ENCODE measurements at places on chromosomes 2 and 18.

- DNase-seq, result no peak
Measured at GRCh38 chr18:55349685-55350084, 238.3 kb downstream of the TCF4 start.

DNA sequence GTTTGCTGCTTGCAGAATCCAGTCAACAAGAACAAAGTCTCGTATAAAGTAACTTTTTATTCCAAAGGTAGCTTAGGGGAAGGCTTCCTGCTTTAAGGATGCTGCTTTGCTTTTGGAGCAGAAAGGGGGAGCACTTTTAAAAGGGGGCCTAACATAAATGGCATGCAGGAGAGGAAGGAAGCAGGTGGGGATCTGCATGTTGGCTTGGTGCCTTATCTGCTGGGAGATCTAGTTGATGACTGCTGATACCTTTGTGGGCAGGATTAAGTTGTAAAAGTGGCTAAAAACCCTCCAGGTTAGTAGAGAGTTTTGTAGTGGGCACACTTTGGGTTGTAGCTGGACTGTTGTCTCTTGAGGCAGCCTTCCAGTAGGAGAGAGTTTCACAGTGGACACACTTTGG, 22.5 kb downstream of the UBR3 start:
- DNase-seq, result no peak

GRCh38 chr2:61357681-61358080, 113.2 kb downstream of the USP34 start:
- DNase-seq, result no peak

GRCh38 chr2:153222231-153223165, 256.1 kb downstream of the RPRM start:
- no peak for DNase-seq

DNA sequence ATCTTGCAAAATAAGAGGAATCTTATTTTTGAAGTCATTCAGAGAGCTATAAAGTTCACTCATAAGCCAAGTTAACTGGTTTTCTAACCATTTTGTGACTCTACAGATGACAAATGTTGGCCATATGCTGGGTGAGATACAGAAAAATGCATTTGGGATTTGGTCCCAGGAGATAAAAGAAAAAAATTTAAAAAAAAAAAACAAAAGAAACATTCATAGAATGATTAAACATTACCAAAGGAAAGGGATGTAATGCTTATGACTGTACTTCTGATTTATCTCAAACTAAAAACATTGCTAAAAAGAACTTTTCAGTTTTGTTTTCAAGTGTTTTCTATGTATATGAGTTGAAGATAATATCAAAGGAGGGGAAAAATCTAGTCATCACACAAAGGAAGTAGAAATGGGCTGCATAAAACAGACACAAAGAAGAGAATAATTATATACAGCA, 43.1 kb downstream of the PELI1 start:
- DNase-seq, result no peak

DNA sequence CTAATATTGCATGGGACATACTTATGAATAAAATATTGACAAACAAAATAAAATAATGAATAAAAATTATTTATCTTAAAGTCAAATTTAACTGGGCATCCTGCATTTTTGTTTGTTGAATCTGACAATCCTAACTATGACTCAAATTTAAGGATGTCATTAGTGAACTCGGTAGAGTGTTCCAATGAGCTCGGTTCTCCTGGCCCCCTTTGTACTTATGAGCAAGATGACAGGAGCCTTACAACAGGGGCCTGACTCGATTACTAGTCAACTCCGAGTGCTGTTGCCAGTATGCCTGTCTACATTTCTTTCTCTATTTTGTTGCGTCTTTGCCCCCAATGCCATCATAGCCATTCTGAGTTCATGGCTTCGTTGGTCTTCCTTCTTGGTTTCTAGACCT, 40.3 kb downstream of the HRH4 start:
- DNase-seq, result no peak

DNA sequence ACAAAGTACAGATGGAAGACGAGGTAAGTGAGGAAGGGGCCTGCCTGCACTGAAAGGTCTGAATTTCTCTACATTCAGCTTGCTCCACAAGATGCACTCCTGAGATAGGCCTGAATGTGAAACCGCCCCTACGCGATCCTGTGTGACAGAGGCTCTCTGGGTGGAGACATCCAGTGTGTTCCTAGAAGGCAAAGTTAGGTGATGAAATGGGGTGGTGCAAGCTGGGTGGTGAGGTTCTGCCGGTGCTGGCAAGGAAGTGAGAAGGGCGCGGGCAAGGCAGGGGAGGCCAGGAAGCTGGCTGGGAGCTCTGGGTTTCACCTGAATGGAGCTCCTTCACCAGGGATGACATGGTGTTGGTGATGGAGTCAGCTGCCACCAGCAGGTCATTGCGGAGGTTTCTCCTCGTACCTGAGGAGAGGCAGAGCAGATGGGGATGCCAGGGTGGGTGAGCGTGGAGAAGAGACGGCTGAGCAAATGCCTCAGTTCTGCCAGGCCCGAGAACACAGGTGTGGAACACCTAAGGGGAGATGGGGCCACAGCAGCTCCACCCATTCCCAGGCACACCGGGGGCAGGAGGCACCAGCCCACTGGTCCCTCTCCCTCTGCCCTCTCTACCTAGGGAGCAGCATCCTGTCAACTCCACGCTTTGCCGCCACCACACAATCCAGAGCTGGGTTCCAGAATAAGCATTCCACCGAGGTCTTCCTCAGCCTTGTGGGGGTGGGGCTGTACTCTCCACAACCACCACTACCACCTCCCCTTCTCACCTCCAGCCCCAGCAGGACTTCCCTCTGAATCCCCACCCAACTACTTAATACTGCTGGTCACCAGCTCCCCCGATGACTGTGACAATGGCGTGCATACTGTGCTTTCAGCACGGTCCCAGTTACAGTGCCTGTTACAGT, 45.5 kb upstream of the DNMT3A start:
- no peak for DNase-seq

- DNase-seq, result no peak
Measured at GRCh38 chr2:129895526-129896082, 83.9 kb upstream of the RAB6C start.

DNA sequence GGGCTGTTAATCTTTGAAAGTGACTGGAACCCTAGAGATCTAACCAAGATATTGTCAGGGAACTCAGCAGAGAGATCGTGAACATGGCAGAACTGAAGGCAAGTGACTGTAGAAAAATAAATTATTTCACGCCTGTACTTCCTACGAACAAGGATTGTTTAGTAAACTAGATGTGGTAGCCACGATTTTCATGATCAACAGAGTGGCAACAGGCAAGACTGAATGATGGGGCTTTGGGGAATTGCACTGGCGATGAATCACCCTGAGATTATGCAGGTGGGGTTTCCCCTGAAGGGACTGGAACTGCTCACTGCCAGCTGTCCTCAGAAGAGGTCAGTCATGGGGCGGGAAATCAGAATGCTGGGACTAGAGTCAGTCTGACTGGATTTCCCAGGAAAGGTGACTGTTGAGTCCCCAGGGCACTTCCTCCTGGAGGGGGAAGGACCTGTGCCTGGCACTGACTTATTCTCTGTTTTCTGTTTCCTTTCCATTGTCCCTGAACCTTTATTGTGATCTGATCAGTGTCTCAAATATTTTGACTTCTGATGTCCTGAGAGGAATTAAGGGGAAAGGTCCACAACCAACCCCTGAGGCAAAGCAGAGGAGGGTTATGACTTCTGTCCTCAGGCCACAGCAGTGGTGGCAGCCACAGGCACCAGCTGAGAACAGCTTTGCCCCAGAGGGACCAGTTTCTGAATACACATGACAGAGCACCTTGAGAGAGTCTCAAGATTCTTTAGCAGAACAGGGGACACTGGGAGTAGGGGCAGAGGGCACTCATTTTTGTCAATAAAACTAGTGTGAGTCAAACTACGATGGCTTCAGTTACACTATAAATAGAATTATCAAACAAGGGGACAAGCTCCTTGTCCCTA, 70.0 kb downstream of the NAB1 start:
- DNase-seq, result no peak

GRCh38 chr2:150482667-150483400, 4.6 kb downstream of the RND3 start:
- no peak for DNase-seq

- DNase-seq, result no peak
Measured at GRCh38 chr2:220555961-220556630, 928.7 kb downstream of the SLC4A3 start.
